ENCODE measurements at places on chromosomes 3 and 15. TPM values are rescaled to one million over a fixed set of nuclear protein-coding genes. Genes with fewer than 3 reads are reported as not detected.

Gene CACNA1D
- total RNA-seq, result 35.7 TPM

Gene SERF2
- total RNA-seq, result 788 TPM

Gene RARB
- total RNA-seq, result 14.7 TPM

Gene SAMMSON
- 0.98 TPM for total RNA-seq

Gene AADACL2
- not detected for total RNA-seq

Gene ACAP2
- 50.1 TPM for total RNA-seq

Gene LRRC2
- 7.5 TPM for total RNA-seq

Gene SLC22A13
- 0.16 TPM for total RNA-seq

Gene NEK4
- 27.9 TPM for total RNA-seq

Gene MINDY2
- total RNA-seq, result 31.7 TPM

Gene FOXB1
- total RNA-seq, result not detected

Gene GOLGA8J
- not detected for total RNA-seq

Gene ZNF770
- total RNA-seq, result 52.9 TPM

Gene GOLGA8O
- 2.5 TPM for total RNA-seq

Gene TUSC2
- 33.6 TPM for total RNA-seq

Gene A4GNT
- not detected for total RNA-seq

Gene CLK3
- 66.3 TPM for total RNA-seq

Gene LRRC49
- 14.2 TPM for total RNA-seq

Gene PLOD2
- 66.0 TPM for total RNA-seq

Gene DAPK2
- 3.0 TPM for total RNA-seq

Gene HDGFL3
- total RNA-seq, result 40.1 TPM

Gene C3orf70
- 2.8 TPM for total RNA-seq

Gene GAP43
- total RNA-seq, result 0.19 TPM

Gene NEK10
- 4.1 TPM for total RNA-seq

Gene PLSCR5
- not detected for total RNA-seq
